ENCODE measurements at places on chromosomes 7 and 10.

DNA sequence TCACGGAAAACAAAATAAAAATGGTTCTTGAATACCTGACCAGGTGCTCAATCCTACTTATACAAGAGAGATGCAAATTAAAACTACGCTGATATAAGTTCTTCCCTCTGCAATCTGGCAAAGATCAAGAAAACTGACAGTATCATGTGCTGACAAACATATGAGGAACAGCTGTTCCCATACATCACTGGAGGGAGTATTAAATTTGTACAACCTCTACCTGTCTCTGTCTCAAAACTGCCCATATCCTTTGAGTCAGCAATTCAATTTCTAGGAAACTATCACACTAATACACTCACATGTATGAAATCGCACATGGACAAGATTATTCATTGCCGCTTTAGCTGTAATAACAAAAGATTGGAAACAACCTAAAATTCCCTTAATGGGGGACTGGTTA, 11.0 kb upstream of the IL6 start:
- DNase-seq = no peak

- no peak for DNase-seq
Observed at GRCh38 chr7:144787127-144787526, 48.7 kb downstream of the TPK1 start.

DNA sequence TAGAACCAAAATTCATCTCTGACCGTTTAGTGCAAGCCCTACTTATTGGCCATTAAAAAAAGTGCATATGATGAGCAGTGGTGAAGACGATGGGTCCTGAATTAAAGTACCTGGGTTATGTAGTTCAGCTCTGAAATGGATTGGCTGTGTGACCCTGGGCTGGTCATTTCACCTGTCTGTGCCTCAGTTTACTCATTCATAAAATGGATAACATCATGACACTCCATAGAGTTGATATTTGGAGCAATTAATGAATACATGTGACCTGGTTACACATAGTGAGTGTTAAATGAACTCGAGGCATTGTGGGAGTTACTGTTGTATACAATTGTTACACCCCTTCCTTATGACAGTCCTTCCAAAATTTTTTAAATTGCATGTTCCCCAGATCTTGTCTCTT, 9.1 kb downstream of the MAP3K8 start:
- DNase-seq = no peak

DNA sequence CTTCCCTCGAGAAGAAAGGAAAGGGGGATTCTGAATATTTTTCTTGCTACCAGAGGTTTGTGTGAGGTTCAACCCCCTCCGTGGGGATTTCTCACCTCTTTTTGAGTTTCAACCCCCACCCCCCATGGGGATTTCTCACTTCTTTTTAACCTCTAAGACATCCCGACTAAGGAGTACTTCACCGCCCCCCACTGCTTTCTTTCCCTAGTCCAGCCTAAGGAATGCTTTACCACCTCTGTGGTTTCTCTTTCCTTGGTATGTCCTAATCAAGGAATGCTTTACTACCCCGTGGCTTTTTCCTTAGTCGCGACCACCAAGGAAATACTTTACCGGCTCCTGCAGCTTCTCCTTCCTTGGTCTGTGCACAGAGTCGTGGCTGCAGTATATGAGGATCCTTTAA, 149.4 kb downstream of the LYZL1 start:
- DNase-seq = no peak

- DNase-seq = no peak
Observed at GRCh38 chr10:7967035-7967434, 87.5 kb upstream of the GATA3 start.

GRCh38 chr7:137923380-137923779, 76.6 kb upstream of the DGKI start:
- no peak for DNase-seq

DNA sequence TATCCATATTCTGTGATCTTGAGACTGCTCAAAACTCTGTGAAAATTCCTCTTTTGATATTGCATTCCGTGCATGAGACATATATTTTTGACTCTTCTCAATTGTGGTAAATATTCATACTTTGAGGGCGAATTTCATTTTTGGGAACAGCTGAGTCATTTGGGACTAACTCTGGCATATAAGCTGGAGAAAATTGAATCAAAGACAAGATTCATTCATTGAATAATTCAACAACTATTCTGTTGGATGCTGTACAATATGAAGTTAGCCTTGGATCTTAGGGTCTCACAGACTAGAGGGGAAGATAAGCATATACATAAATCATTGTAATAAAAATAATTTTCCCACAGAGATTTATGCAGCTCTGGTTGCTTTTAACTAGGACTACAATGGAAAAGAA, 183.2 kb upstream of the NEBL start:
- DNase-seq = no peak

GRCh38 chr7:149093228-149093627, 2.7 kb upstream of the ZNF786 start:
- DNase-seq = no peak

- DNase-seq = no peak
Observed at GRCh38 chr10:30722956-30723620, 93.5 kb upstream of the LYZL2 start.

GRCh38 chr7:145212050-145212449, 376.2 kb upstream of the TPK1 start:
- DNase-seq = no peak

- DNase-seq = no peak
Observed at GRCh38 chr10:123398180-123398591, 244.0 kb downstream of the BUB3 start.

GRCh38 chr10:6597478-6597877, 17.4 kb upstream of the PRKCQ start:
- DNase-seq = no peak

DNA sequence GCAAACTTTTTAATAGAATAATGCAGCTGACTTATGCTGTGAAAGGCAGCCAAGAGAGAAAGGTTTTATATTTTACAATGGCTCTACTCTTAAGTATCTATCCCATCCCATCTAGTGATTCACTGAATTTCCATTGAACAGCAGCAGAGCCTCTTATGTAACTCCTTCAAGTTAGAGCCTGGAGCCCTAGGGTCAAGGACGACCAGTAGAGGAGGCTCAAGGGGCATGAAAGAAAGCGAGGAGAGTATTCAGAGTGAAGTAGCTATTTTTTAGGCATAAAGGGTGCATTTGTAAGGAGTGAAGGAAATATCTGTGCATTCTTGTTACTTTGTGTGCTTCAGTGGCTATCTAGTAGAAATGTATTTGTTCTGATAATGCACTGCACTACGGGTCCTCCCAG, 180.2 kb upstream of the TPK1 start:
- DNase-seq = no peak

DNA sequence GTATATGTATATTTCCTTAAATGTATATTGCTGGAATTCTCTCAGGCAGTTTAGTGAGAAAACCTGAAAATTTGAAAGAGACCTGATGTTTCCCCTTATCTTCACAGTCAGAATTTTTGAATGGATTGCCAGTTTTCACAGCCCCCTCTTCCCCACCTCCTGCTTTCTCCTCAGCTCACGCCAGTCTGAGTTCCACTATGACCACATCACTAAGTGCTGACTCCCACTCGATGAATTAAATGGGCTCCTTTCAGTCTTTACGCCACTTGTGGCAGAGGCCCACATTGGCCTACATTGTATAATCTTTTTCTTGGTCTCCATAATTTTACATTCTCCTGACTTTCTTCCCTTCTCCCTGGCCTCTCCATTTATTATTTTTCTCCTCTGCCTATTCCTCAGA, 3.1 kb upstream of the CLEC5A start:
- no peak for DNase-seq

GRCh38 chr7:897086-897485, 20.7 kb downstream of the GET4 start:
- no peak for DNase-seq

DNA sequence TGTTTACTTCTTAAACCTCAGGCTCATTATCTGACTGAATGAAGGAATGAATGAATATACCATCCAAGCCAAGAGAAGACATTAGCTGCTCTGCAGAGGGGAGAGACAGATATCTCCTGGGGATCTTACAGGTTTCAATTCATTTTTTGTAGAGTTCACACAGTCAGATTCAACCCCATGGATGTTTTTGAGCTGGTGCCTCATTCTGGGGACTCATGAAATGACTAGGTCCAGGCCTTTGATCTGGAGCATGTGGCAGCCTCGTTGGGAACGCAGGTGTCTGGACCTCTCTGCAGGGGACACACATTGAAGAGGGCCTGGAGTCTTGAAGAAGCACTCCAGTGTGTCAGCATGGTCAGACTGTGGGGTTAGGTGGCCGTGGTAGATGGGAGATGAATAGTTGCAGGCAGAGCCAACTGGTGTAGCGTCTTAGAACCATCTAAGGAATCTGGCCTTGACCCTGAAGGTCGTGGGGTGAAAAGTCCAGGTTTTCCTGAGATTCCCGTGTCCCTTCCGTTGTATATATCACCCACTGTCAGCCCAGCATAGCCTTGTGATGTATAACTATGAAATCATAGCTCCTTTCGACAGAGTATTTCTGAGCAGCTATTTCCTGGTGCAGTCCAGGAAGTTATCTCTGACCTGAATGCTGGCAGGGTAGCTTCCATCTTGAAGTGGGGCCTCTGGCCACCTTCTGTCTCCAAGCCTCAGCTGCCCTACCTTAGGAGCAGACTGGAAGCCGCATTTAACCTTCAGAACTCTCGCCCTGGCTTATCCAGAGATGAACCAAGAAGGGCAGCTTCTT, 22.3 kb downstream of the BTBD16 start:
- DNase-seq = no peak

- no peak for DNase-seq
Observed at GRCh38 chr10:1594372-1595241, 142.7 kb downstream of the ADARB2 start.

- DNase-seq = no peak
Observed at GRCh38 chr10:99057936-99058690, 177.5 kb downstream of the HPSE2 start.

- no peak for DNase-seq
Observed at GRCh38 chr7:29042824-29043231, 84.7 kb upstream of the TRIL start.

DNA sequence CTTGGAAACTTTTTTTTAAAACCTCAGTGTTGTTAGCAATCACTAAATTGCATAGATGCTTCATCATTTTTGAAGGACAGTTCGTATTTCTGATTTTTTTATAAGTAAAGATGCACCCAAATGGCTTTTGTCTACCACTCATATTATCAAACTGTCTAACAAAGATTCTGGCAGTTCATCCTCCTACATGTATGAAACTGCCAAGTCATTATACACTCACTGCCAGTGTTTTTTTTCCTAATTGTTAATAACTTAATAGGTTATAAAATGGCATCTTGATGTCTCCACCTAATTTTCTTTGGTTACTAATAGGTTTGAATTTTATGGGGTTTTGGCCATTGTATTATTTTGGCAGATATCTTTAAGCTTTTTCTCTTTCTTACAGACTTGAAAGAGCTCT, 77.0 kb downstream of the HTR5A start:
- DNase-seq = no peak

DNA sequence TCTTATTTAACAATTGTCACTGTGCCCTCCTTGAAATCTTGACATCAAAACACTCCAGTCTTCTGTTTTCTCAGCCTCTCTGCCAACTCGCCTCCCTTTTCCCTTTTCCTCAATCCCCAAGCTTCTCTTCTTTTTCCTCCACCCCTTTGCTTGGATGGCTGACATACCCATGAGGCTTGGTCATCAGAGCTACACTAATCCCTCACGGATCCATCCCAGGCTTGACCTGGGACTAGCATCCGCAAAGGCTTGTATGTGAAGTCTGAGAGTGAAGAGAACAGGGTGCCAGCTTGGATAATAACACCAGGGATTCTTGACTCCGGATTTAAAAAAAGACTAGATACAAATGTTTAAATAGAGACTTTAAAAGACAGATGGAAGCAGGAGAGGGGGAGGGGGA, 428.8 kb upstream of the C7orf33 start:
- DNase-seq = no peak

DNA sequence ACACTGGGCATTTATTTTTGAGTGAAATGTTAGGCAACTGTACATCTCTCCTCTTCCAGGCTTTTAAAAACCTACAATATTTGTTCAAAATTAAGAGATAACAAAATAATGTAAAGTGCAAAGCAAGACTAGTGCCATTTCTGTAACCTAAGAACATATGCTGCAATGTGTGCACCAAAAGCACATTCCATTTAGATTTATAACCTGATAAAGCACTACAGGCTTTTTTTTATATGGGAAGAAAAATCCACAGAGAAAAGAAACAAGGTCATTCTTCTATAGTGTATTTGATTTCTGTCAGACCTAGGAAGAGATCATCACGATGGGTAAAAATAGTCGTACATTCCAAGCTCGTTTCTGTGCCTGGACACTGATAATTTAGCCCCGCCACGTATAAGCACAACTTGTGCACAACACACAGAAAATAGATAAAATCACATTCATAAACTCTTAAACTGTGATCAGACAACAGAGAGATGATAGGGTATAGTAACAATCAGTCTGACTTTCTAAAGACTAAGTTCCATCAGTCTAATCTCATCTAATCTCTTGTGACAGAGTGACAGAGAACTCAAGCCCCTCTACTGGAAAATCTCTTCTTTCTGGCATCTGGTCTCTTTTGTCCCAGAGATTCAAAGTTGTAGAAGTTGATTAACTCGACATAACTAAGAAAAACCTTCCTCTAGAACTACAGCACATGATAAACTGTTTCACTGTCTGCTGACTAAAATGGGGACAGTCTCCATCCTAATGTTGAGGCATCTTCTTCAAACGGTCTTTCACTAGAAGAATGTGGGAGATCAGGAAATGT, 6.7 kb downstream of the LAMB1 start:
- DNase-seq = no peak

- no peak for DNase-seq
Observed at GRCh38 chr7:126845331-126845730, 407.4 kb downstream of the GRM8 start.

DNA sequence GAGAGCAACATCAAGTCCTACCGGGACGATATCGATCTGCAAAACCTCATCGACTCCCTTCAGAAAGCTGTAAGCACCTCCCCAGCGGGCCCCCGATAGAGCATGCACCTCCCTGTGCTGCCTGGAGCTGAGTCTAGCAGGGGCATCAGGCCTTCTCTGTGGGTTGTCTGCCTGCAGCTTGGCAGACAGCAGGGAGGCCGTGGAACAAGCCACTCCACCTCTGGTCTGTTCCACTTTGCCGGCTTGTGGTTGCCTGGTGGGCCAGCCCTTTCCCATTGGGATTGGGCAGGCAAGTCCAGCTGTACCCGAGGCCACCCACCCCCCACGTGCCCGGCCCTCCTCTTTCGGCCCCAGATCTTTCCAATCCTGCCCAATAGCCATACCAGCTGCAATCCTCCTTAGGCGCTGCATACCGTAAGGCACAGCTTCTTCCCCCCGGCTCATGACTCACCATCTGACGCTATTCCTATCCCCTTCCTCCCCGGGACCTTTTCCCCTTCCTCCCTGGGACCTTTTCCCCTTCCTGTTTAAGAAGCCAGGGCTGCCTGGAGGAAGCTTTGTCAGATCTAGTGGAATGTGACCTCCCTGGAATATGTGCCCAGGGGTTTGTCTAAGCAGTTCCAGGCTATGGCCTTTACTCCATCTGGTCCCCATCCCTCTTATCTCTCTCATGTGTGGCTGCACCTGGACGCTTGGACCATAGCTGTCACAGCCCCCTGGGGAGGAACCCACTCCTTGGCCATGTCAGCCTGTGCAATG, 28.1 kb upstream of the SH2D4B start:
- no peak for DNase-seq

Measured in natural killer cell (primary cell).